ENCODE measurements at places on chromosomes 12 and 14.

DNA sequence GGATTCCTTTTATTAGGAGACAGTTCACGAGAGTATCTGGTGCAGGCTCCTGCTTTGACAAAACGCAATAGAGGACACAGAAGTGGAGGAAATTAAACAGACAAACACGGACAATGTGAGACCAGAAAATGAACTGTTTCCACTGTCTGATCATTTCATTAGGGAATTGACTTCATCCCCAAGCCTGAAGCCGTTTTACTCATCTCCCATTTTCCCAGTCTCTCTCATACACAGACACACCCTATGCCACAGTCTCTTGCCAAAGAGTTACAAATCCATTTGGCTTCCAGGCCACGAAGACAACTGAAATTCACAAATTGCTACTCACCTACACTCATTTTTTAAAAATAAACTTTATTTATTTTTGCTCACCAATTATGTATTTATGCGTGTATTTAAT is 1087.8 kb upstream of the TMEM132C start:
- H3K4me1 ChIP-seq, result no peaks in the 10 kb centered on the region
- DNase-seq, result no peak
- no peak overlapping the region for H3K4me3 ChIP-seq
- H3K27me3 ChIP-seq, result no peaks in the 10 kb centered on the region

DNA sequence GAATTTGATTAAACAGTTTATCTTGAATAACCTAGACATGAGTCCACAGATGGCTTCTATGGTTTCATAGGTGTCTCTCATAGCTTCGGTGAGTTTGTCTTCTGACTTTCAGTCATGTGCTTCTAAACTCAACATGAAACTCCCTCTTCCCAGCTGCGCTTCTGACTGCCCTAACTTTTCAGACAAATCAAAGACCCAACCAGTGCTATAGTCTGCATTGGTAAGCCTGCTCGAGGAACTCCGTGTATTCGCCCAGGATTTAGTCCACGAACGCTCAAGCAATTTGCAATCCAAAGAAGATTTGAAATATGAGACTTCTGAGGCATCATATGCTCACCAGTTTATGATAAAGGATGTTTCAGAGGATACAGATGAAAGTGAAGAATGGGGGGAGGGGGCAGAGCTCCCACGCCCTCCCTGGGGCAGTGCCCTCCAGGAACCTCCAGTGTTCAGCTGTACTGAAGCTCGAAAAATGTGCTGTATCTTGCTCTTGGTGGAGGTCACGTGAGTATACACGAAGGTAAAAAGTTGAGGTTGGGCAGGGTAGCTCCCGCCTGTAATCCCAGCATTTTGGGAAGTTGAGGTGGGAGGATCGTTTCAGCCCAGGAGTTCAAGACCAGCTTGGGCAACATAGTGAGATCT is 5.2 kb upstream of the RILPL2 start:
- H3K4me3 ChIP-seq, result no peak overlapping the region
- no peak for DNase-seq
- peaks cover 28% of the 10 kb centered on the region for H3K4me1 ChIP-seq
- H3K27me3 ChIP-seq, result no peaks in the 10 kb centered on the region
- no peak overlapping the region for H3K27ac ChIP-seq
- H3K36me3 ChIP-seq, result no peaks in the 10 kb centered on the region

DNA sequence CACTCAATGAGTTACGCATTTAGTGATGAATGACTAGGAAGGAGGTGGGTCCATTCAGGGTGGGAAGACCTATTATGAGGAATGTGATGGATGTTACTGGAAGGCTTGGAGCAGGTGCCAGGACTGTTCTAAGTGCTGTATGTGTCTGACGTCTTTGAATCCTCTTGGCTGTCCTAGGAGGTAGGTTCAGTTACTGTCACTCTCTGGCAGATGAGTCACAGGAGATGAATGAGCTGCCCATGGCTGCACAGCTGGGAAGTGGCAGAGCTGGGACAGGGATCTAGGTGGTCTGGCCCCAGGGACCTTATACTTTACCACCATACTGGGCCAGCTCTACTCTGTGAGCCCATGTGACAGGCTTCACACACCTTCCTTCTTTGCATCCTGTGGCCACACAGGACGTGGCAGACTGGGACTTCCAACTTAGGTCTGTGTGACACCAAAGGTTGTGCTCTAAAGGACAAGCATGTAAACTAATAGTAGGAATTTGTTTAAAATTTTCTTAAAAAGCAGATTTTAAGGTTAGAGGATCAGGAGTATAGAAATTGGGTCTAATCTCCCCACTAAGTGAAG is 24.0 kb downstream of the TCTN1 start:
- DNase-seq, result no peak
- no peak overlapping the region for H3K27ac ChIP-seq
- H3K4me3 ChIP-seq, result no peak overlapping the region
- H3K36me3 ChIP-seq, result no peaks in the 10 kb centered on the region

DNA sequence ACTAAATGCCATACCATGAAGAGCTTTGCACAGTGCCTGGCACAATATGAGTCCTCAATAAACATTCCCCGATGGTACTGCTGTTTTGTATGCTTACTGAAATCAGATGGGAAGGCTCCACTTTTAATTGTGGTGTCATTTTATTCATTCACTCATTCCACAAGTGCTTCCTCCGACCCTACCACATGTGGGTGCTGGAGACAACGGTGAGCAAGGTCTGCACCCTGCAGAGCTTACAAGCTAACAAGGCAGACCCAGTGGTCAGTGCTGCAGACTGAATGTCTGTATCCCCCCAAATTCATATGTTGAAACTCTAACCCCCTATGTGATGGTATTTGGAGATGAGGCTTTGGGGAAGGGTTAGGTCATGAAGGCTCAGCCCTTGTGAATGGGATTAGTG is 48.3 kb downstream of the RFX4 start:
- DNase-seq, result no peak
- H3K4me3 ChIP-seq, result no peak overlapping the region
- H3K36me3 ChIP-seq, result no peaks in the 10 kb centered on the region

Data from T-cell (primary cell).